ENCODE measurements at places on chromosomes 6 and 20.

DNA sequence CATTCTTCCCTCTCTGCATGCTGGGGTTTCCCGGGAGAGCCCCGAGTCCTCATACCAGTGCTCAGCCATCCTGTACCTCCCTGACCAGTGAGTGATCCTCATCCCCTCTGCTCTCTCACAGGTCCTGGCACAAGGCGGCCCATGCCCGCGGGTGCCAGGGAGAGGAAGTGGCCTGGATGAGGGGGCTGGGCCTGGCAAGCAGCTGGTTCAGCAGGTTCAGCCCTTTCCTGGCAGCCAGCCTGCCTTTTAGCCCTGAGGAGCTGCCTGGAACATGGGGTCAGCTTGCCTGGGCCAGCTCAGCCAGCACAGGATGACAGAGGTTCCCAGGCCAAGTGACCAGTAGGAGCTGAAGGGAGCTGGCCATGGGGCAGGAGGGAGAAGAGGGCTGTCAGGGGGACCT lies 10.9 kb downstream of the MOCS1 start:
- DNase-seq: no peak

DNA sequence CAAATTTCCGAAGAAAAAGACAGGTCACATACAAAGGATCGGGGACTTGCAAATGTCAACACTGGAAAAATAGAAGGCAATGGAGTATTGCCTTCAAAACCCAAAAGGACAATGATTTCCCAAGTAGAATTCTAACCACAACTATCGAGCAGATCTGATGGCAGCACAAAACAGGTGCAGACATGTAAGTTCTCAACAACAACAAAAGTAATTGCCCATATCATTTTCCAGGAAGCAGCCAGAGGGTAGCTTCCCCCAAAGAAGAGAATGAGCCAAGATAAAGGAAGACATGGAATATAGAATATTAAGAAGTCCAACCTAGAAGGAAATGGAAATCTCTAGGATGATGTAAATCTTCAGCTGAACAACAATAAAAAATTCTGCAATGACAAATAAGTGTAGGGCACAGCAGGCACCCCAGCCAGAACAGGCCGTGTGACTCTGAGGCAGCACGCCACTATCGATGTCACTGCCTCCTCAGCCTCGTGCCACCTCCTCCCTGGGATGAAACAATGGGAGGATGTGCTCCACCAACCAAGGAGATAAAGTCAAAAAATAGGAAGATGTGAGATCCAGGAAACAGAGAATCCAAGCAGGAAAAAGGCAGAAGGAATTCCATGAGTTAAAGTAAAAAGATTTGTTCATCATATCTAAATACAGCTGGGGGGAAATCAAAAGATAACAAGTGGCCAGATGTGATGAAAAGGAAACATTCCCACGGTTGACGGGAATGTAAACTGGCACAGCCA lies 34.1 kb downstream of the SERPINB1 start:
- no peak for DNase-seq

DNA sequence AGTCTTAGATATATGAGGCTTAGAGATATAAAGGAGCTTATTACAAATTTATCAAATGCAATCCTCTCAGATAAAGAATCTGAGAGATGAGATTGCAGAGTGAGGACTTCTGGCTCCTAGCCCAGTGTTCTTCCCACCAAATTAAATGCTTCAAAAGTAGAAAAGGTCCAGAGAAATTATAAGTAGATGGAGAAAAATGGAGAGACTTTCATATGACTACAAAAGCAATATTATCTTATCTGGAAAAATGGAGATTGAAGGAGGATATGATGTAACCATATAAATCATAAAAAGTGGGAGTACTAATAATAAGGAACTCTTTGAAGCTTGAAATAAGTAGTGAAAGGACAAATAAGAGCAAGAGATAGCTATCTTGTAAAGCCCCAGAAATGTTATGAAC lies 2.8 kb downstream of the KCTD20 start:
- no peak for DNase-seq

DNA sequence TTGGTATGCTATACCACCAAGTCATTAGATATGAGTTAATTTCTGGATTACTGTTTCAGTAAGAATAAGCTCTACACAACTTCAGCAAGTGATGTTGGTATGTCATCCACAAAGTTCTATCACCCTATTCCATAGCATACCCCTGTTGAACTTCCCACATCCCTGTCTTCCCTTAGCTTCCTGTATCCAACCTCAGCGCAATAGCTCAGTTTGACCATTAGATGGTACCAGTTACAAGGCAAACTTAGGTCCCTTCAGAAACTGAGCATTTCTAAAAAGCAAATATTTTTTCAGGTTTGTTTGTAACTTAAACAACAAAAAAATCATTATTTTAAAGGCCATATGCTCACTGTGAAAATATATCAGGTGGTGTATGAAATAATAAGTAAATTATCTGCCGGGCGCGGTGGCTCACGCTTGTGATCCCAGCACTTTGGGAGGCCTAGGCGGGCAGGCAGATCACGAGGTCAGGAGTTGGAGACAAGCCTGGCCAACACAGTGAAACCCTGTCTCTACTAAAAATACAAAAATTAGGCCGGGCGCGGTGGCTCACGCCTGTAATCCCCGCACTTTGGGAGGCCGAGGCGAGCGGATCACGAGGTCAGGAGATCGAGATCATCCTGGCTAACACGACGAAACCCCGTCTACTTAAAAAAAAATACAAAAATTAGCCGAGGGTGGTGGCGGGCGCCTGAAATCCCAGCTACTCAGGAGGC lies 8.8 kb upstream of the MOG start:
- DNase-seq: no peak

DNA sequence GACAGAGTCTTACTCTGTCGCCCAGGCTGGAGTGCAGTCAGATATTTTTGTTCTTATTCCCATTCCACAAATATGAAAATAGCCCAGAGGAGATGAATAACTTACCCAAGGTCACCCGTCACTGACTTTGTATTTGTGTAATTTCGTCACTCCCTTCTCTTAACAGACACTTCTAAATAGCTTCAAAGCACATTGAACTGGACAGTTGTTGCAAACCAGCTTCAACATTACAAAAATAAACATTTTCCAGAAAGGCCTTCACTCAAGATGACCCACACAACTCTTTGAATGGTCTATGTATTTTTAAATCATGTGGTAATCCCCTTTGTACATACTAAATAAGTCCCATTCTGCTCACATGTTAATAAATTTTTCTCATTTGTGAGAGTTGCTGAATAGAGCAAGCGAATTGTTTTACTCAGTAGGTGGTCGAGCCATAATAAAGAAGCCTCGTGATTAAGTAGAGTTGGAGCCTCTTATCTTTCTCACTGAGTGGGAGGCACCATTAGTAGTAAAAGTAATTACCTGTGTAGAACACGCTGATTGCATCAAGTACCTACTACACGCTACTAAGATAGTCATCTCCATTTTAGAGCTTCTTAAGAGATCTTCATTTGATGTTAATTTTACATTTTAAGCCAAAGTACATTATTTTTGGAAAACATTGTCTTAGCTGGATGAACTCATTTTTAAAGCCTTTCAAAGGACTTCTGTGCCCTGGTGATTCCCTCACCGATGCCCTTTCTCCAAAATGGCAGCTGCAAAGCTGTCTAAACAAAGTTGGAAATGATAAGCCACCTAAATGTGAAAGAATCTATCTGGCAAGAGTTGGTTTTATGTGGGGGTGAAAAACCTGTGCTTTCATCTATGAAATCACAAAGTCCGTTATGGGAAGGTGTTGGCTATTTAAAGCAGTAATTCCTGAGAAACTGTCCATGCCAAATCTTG lies 110.0 kb downstream of the TSHZ2 start:
- DNase-seq: no peak

GRCh38 chr20:32780749-32781655 lies 18.8 kb downstream of the DNMT3B start:
- no peak for DNase-seq

GRCh38 chr6:30820193-30820592 lies 64.1 kb upstream of the DDR1 start:
- no peak for DNase-seq

DNA sequence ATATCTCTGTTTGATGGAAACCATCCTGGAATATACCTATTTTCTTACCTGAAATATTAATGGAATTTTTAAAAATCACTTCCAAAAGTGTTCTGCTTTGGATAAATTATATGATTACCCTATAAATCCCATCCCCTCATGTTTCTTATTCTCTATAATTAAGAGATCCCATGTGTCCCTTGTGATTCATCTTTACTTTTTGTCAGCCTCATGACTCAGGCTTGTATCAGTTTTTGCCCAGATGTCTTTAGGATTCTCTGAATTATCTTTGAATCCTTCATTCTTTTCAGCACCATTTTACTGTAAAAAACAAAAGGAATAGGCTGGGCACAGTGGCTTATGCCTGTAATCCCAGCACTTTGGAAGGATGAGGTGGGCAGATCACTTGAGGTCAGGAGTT lies 804.5 kb upstream of the CITED2 start:
- no peak for DNase-seq

GRCh38 chr6:100554228-100554627 lies 89.5 kb upstream of the SIM1 start:
- DNase-seq: no peak

DNA sequence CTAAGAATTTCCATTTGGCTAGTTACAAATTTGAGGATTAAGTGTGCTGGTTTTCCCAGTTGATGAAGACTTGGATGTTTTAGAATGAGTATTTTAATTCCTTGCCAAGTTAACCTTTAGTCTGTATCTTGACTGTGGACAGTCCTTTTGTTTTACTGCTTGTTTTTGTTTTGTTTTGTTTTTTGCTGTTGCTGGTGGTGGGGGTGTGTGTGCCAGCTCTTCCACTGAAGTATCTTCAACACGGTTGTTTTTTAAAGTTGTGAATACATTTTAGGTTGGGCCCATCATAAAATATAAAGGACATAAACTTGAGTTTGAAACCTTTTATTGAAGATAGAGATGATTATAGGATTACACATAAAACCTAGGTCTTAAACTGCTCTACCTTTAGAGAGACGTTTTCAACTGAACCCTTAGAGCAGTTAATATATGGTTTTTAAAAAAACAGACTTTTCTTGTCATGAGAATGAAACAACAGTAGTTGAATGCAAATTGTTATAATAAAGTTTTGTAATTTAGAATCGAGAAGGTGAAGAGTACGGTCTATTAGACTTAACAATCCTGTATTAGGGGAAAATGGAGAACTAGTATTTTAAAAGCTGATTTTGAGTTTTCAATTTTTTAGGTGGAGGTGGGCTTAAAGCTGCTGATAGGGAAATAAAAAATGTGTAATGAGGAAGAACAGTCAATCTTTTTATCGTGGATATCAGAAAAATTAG lies 4.0 kb downstream of the QKI start:
- DNase-seq: no peak

GRCh38 chr6:32113386-32114352 lies 4.5 kb upstream of the TNXB start:
- DNase-seq: no peak

- no peak for DNase-seq
Measured at GRCh38 chr6:327538-328116, 35.3 kb downstream of the DUSP22 start.

DNA sequence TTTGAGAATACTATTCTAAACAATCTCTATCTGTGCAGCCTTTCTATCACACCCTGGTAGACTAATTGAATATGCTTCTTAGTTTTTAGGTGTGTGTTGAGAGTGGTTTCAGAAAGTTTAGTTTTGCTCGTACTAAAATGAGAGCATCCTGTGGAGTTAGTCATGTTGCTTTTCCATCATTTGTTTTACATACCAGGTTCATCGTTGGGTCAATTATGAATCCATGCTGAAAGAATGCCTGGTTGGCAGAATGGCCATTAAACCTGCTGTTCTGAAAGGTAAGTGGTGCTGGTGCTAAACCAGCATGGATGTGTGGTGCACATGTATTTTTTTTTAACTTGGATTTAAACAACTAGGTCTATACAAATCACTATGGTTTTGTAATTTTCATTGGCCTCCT lies 49.3 kb downstream of the CYB5R4 start:
- DNase-seq: no peak

DNA sequence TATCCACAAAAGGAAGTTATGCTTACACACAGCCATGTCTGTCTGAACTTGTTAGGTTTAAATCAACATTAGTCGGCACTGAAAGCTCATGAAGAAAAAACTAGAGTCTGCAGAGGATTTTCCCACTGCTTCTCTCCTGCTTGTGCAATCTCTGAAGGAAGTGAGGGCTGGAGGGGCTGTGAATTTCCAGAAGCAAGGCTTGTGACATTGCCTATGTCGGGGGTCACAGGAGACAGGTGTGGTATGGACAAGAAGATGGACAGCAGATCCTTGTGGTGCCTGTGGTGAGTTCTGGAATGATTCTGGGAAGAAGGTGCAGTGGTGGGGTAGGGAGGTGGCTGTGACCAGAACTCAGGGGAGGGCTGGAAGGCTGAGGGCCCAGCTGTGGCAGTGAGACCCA lies 84.3 kb upstream of the TRAF3IP2 start:
- no peak for DNase-seq

DNA sequence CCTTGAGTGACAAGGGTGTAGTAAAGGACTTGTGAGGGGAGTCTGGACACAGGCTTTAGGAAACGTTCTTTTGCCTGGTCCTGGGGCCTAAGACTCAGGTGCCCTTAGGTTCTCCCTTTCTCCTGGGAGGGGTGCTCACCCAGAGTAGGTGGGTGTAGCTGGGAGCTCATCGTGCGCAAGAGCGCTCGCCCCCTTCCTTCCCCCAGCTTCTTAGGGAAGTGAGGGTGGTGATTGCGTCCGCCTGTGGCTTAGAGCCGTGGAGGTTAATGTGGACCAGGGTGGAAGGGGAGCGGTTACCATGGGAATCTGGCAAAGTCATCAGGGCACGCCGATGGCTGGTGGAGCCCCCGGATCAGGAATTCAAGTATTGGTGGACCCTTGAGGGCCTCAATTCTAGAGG lies 3.3 kb upstream of the AARS2 start:
- DNase-seq: no peak

GRCh38 chr6:8652710-8653109 lies 217.4 kb upstream of the SLC35B3 start:
- no peak for DNase-seq

GRCh38 chr20:7379621-7380220 lies 560.5 kb downstream of the HAO1 start:
- no peak for DNase-seq

- DNase-seq: no peak
Measured at GRCh38 chr6:146968041-146968760, 236.0 kb upstream of the STXBP5 start.

GRCh38 chr6:110467566-110468140 lies 8.8 kb downstream of the SLC22A16 start:
- DNase-seq: no peak

DNA sequence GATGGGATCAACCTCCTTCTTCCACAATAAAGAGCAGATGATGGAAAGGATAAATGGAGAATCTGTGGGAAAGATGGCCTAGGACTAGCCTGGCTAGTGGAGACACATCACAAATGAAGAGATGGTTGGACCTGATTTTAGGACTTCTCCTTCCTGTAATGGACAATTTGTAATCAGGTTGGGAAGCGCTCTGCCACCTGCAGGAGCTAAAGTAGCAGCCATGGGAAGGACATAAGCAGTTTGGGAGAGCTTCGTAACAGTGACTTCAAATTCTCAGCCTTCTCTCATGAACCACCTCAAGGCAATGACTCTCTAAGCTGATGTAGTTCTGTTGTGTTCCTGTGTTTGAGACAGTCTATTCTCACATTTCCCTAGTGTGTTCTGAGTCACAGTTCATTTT lies 137.9 kb upstream of the BMP2 start:
- DNase-seq: no peak

GRCh38 chr6:166313255-166314070 lies 5.3 kb upstream of the PRR18 start:
- DNase-seq: no peak

GRCh38 chr6:73079611-73079955 lies 145.7 kb downstream of the KHDC1L start:
- no peak for DNase-seq

Data from stimulated activated CD8-positive, alpha-beta memory T cell treated with anti-CD3 and anti-CD28 coated beads, Interleukin-4, amount 100 ng/mL, for 1 hour (primary cell).